Eye (tissue), 1 donor: ENCODE measurements at places on chromosomes 12 and 14.

DNA sequence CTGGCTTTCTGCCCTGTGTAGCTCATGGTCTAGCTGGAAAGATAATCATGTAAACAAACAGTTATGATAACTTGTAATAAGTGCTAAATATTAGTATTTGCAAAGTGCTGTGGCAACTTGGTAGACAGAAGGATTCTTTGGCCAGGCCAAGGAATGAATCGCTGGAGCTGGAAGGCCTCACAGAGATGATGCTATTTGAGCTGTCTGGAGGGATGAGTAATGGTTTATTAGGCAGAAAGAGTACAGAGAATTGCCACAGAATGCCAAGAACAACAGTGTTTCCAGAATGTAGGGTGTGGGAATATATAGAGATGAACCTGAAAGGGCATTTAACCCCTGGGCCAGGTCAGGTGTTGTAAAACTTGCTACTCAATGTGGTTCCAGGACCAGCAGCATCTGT lies 27.6 kb downstream of the OTX2 start:
- DNase-seq: no peak

DNA sequence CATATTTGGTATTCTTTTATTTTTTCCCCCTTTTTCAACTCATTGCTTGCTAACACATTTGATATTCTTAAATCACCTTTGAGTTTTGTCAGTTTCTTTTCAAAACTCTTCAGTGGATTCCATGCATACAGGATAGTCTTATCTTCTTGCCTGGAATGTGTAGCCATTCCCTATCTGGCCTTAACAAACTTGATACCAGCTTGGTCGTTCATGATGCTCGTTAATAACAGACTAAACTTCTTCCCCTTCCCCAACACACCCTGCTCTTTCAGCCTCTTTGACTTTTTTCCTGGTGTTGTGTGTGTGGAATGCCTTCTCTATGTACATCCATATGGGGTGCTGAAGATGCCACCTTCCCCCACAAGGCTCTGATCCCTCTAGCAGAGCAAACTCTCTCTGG lies 17.7 kb upstream of the CALM1 start:
- DNase-seq: no peak

DNA sequence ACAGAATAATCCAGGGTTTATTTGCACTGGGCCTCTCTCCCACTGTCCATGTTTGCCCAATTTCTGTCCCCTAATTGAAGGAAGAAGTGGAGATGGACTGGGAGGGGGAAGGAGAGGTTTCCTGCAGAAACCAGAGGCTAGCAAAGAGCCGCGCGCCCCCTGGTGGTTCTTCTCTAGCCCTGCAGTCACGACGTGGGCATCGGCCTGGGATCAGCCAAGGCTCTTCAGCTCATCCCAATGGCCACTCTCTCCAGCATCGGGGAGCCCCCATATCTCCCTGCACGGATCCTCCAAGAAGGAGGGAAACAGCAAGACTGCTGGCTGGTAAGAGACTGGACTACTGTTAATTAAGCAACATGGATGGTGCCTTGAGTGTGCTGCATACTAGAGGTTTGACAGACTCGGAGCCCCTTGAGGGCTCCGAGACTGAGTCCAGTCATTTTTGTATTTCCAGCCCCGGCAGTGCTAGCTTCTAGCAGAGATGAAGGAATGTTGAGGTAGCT lies 18.7 kb downstream of the ZBTB39 start:
- peak; percentile 92 for DNase-seq

- DNase-seq: peak; percentile 46
Observed at GRCh38 chr12:8780389-8780788, 42.0 kb upstream of the A2ML1 start.

- no peak for DNase-seq
Observed at GRCh38 chr12:129594098-129594497, 309.7 kb downstream of the TMEM132D start.

DNA sequence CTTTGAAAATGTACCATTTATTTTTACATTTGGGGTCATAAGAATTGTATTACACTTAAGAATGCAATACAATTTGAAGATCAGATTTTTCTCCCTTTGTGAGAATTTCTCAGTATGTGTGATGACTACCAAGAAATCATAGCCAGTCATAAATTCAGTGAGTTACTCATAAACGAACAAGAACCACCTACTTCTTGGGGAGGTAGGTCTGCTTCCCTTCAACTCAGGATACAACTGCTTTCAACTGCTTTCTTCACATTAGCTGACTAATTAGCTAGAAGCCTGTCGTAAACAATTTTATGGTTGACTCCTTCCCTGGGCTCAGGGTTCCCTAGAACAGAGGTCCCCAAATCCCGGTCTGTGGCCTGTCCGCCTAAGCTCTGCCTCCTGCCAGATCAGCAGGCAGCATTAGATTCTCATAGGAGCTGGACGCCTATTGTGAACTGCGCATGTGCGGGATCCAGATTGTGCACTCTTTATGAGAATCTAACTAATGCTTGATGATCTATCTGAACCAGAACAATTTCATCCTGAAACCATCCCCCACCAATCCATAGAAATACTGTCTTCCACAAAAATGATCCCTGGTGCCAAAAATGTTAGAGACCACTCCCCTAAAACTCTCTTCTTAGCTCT lies 3.7 kb downstream of the ANG start:
- no peak for DNase-seq

DNA sequence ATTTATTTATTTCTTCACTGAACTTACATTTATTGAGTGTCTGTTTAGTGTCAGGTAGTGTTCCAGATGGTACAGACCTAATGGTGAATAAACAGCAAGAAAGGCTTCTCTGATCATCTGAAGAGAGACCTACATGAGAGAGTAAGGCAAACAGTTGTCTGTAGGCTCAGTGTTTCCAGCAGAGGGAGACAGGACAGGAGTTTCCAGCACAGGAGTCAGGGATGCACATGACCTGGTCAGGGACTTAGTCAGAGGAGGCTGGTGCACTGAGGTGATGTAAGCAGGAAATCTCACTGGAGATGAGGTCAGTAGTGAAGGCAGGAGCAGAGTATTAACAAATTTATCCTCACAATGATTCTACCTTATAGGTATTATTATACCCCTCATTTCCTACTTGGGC lies 233.2 kb downstream of the MDGA2 start:
- DNase-seq: peak; percentile 12

GRCh38 chr14:90970167-90970600 lies 90.3 kb downstream of the RPS6KA5 start:
- DNase-seq: no peak

- DNase-seq: no peak
Observed at GRCh38 chr12:125210104-125210755, 145.0 kb downstream of the AACS start.

DNA sequence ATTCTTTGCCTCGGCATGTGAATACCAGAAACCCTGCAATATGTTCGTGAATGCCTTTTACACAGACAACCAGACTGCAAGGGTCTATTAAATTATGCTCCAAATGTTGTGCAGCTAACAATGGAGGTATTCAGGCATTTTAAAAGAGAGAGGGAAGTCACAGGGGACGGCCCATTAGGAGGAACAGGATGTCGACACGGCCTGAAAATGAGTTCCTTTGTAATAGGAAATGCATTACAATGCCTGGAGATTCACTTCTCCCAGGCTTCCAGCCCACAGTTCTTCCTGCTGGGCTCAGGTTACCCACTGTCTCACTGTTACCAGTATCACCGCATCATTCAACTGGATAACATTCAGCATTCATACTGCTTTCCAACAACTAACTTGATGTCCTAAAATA lies 2.5 kb downstream of the DUSP6 start:
- peak; percentile 73 for DNase-seq
